ENCODE measurements at places on chromosomes 7 and 10.

GRCh38 chr10:75755528-75755927 lies 324.1 kb downstream of the LRMDA start:
- DNase-seq: no peak

GRCh38 chr7:105963038-105963667 lies at the start of gene CDHR3:
CDHR3 (plus strand) TSS chr7:105963264; CDS start chr7:105963319, 55 bp downstream.
- no peak for DNase-seq

DNA sequence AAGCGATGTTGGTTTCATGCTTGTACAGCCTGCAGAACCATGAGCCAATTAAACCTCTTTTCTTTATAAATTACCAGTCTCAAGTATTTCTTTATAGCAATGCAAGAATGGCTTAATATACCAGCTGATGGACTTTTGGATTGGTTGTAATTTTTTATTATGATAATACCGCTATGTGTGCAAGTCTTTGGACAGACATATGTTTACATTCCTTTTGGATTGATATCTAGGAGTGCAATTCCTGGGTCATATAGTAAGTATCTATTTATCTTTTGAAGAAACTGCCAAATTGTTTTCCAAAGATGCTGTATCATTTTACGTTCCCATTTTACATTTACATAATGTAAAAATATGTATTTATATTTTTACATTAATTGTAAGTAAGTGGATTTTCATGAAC lies 81.2 kb upstream of the PIP4K2A start:
- no peak for DNase-seq

DNA sequence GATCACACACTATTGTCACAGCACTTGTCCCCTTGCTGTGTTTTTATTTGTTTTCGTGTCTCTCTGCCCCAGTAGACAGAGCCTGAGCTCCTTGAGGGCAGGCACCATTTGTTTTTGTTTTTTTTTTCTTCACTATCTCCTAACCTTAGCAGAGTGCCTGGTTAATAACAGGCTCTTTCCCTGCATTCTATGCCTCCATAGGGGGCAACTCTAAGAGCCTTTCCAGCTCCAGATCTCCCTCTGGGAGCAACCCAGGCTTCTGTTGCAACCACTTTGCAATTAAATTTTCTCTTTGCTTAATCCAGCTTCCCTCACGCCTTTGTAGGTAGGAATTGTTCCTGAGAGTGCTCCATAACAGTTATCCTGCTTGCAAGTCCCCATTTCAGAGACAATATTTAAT lies 148.4 kb downstream of the PLXDC2 start:
- DNase-seq: no peak

DNA sequence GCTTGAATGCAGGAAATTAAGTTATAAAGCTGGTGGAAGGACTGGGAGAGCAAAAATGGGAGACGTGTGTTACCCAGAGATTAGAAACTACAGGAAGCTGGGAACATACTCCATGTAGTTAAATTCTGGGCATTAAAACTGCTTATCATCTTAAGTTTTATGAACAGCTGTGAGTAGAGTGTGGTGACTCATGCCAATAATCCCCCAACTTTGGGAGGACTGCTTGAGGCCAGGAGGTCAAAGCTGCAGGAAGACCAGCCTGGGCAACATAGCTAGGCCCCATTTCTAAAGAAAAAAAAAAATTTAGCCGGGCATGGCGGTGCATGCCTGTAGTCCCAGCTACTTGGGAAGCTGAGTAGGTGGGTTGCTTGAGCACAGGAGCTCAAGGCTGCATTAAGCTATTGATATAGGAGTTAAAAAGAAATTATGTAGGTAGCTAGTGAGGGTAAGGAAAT lies 56.2 kb upstream of the SEPHS1 start:
- no peak for DNase-seq

Data from CD4-positive, alpha-beta T cell treated with Interleukin-12 subunit alpha and Interleukin-12 subunit beta, for 1 hour (primary cell).